Activated T-cell treated with anti-CD3 and anti-CD28 coated beads for 48 hours (primary cell): ENCODE measurements at places on chromosomes 16 and 17.

- no peak for DNase-seq
These were observed 1.5 kb upstream of the BAIAP3 start for GRCh38 chr16:1331712-1332617.

GRCh38 chr17:66032082-66032712, 159.7 kb downstream of the CEP112 start:
- no peak for DNase-seq

DNA sequence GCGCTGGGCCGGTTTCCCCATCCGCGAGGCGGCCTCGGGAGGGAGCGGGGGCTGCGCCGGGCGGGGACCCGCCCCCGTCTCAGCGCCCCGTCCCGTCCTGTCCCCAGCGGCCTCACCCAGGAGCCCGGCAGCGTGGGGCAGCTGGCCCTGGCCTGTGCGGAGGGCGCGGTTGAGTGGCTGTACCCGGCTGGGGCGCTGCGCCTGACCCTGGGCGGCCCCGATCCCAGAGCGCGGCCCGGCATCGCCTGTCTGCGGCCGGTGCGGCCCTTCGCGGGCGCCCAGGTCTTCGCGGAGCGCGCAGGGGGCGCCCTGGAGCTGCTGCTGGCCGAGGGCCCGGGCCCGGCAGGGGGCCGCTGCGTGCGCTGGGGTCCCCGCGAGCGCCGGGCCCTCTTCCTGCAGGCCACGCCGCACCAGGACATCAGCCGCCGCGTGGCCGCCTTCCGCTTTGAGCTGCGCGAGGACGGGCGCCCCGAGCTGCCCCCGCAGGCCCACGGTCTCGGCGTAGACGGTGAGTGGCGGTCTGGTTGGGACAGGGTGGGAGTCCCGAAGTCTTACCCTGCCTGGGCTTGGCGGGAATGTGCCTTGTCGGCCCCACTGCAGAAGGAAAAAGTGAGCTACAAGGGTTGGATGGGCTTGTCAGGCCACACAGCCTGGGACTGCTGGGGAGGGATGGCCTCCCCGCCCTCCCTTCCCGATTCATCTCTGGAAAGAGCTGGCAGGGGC, 720 bp downstream of the METRN start:
- no peak for DNase-seq

GRCh38 chr17:81109957-81110356, 55.4 kb upstream of the PVALEF start:
- DNase-seq = no peak

GRCh38 chr17:64094412-64094811, 35.5 kb downstream of the ERN1 start:
- no peak for DNase-seq

GRCh38 chr16:25007284-25007984, 7.7 kb downstream of the ARHGAP17 start:
- no peak for DNase-seq

- DNase-seq = no peak
These were observed 29.7 kb downstream of the MYO15A start for GRCh38 chr17:18138065-18138749.

DNA sequence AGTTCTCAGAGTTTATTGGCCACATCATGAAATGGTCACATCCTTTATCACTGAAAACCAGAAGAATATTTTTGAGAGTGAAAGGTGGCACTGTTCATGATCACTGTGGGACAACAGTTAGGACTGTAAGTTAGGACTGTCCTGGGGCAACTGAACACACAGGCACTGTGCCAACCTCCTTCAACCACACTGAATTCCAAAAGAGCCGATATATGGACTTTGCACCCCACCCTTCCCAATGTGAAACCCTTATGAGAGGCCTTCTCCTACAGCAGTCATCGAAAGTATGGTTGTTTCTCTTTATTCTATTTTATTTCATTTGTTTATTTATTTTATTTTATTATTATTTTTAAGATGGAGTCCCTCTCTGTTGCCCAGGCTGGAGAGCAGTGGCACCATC, 353.5 kb downstream of the TOX3 start:
- DNase-seq = no peak

DNA sequence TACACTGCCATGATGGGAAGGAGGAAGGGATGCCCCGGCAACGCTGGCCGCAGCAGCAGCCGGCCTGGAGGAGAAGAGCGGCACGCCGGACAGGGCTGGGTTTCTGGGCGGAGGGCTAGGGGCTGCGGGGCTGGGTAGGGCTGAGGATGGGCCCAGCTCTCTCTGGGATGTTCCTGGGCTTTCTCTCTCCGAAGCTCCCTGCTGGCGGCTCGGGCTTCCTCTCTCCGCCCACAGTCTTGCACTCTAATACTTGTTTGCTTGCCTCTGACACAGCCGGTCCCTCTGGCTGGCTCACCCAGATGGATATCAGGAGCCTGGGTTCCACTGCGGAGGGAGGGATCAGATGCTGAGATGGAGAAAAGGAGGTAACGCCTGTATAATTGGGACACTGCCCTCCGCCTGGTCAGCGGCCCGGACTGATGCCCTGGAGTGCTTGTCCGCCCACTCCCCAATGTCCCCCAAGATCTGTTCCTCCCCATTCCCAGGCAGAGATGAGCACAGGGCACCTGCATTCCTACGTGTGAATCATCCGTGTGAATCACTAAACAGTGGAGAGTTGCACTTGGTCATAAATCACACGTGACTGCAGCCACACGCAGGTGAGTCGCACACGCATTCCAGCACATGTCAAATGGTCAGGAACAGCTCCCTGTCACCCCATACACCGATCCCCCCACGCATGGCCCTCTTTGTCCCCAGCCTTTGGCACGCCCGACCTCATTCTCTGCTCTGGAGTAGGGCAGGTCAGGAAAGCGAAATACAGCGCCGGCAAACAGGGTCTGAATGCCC, at the start of gene ALOXE3:
TSS of gene ALOXE3 (minus strand) at position 535 of the 789 bp plus-strand sequence. CDS start at position 11, 524 bp downstream.
- no peak for DNase-seq

- DNase-seq = no peak
These were observed at the start of gene GRIN2A for GRCh38 chr16:10182222-10183053. Gene GRIN2A (minus strand): TSS chr16:10182428. CDS start chr16:10180411, 2,017 bp downstream.
